D721Med (cell line): ENCODE measurements at places on chromosomes 5 and 9.
A peak's percentile ranks its signal among the peaks of the same experiment; 100 is the strongest.

DNA sequence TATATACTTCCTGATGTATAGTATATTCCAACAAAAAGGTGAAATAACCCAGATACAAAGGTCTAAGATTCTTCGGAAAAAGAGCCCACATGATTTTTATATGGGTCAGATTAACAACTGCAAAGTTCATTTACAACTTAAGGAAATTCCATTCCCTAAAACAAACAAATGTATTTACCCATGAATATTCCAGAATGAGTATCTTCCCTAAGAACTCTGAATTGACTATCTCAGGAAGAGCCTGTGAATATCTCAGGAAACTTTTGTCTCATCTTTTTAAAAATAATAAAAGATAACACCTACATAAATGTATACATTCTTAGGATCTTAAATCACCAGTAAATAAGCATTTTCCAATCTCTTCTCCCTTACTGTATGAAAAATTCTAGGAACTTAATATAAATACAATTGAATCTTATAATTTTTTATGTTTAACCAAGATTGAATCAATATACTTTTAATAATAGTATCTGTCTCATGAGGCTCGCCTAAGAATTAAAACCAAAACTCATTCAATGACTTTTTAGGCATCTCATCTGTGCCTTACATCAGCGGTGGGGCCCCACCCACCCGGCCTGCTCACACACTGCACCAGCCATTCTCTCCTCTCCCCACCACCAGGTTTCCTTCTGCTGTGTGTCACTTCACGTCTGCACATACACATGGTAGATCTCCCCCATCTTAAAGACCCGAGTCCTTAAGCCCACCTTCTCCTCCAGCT lies 78.1 kb downstream of the RAPGEF1 start:
- no peak for DNase-seq

DNA sequence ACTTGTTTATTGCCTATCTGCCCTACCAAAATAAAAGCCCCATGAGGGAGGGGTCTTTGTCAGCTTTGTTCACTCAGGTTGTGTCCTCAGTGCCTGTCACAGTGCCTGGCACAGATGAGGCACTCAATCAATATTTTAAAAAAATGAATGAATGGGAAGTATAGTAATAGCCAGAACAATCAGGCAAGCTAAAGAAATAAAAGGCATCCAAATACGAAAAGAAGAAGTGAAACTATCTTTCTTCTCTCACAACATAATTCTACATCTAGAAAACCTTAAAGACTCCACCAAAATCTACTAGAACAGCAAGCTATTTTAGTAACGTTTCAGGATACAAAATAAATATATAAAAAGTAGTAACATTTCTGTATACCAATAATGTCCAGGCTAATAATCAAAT lies 37.8 kb upstream of the C5orf63 start:
- no peak for DNase-seq

- DNase-seq, result peak; percentile 93
Observed at GRCh38 chr9:98974994-98975712, 31.4 kb downstream of the COL15A1 start.

GRCh38 chr5:122144236-122144635 lies 14.9 kb downstream of the ZNF474 start:
- no peak for DNase-seq

- DNase-seq, result no peak
Observed at GRCh38 chr9:87792831-87793288, 66.9 kb downstream of the CTSL start.

GRCh38 chr9:95887926-95888497 lies 12.5 kb downstream of the ERCC6L2 start:
- DNase-seq, result no peak

DNA sequence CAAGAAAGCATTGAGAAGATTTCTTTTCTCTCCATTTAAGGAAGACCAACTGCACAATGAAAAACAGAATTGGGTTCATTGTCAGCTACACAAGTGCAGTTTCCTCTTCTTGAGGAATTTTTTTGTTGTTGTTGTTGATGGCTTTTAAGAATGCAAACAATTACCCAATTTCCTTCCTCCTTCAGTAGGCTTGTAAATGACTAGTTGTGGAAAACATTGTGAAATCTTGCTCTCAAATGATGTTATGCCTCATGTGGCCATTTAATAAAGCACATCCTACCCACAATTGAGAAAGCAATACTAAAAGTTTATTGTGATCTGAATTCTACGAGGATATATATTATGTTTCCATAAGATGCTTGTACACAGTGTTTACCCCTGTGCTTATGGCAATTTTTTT lies 171.6 kb downstream of the FAM174A start:
- DNase-seq, result no peak

- DNase-seq, result no peak
Observed at GRCh38 chr5:137837491-137838394, 29.9 kb upstream of the MYOT start.

- DNase-seq, result no peak
Observed at GRCh38 chr5:17229313-17229712, 11.9 kb downstream of the BASP1 start.

DNA sequence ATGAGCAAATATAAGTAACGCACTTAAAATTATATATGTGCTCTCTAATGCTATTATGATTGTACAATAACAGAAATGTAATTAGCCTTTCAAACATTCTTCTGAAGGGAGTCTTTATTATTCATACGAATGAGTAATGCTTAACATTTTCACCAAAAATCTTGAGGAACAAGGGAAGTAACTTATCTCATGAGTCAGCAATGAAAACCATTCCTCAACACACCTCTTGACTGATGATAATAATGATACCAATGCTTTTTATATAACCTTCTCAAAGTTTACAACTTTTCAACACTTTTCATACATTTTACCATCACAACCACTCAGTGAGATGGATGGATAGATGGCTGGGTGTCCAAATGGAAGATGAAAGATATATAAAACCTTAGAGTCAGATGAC lies 369.3 kb downstream of the BNC2 start:
- no peak for DNase-seq

DNA sequence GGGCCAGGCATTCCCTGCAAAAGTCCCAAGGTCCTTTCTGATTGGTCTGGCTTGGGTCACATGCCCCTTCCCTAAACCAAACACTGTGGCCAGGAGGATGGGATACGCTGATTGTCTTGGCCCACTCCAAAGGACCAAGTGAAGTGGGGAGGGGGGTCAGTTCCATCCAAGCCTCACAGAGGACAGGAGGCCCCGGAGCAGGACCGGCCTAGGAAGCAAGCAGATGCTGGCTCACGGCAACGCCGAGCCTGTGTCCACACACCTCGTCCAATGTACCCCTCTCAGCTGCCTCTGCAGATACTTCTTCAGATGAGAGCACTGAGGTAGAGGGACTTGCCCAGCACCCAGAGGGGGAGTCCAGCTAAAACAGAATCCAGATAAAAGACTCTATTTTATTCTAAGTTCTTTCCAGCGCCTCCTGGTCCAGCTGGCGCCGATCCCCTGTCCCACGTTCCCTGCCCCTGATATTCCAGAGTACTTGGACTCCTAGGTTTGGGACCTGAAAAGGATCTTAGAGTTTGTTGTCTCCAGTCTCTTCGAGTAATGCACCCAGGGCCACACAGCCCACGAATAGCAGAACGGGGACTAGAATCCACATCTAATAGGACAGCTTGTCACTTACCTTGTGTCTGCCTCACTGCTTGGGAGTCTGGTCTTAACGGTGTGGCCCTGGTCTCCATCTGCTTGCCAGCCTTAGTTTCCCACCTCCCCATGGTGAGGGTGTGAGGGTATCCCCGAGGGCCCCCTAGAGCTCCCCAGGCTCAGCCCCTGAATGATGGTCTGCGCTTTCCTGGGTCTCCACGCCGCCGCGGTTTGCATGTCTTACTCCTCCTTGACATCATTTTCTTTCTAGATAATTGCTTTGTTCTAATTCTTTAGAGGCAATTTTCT lies 72.4 kb upstream of the UNC5A start:
- peak; percentile 3 for DNase-seq

DNA sequence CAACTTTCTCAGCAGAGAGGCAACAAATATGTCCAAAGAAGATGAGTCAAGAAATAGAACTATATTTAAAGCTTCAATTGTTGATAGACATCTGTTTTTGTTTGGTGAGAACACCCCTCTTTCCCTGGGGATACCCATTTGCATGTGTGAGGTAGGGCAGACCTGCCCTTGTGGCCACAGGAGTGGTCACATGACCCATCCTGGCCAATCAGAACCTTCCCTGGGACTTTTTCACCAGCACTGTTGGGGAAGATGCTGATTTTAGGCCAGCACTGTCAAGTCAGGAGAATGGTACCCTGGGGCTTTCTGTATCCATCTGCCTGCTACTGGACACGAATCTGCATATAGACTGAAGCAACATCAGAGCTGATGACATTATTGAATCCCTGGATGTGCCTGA lies 211.2 kb downstream of the CDK5RAP2 start:
- no peak for DNase-seq

DNA sequence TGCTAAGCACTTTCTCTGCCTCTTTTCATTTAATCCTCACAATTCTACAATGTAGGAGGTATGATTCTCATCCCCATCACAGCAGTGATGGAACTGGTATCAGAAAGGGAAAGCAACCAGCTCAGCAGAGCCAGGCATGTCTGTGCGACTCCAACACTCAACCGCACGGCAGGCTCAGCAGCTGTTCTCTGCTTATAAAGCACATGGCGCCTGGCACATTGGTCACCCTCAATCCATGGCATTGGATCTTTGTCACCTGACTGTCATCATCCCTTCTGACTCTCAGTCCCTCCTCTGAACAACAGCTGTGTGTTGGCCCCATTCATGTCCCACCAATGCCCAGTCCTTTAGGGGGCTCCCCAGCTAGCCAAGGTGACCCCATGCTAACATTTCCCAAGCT lies 45.1 kb upstream of the HAND1 start:
- no peak for DNase-seq
